ENCODE measurements at places on chromosomes 4 and X.

DNA sequence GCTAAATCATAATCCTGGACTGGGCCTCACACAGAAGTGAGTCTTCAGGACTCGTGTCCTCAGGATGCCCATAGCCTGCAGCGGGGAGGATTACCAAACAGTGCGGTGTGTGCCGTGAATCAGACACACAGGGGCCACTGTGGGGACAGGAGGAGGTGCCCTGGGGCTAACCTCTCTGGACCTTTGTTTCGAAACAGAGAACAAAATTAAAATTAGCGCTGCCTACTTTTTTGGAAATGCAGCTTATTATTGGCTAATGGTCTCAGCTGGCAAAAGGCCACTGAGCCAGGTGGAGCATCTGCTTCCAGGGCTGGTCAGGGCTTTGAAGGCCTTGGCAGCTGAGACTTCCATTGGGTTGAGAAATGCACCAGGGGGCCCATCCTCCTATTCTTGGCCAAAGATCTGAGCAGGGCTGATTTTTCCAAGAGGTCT lies 236.2 kb downstream of the EVC2 start:
- DNase-seq = no peak

- DNase-seq = no peak
These were observed 1.8 kb downstream of the FNIP2 start for GRCh38 chr4:158770671-158771070.

DNA sequence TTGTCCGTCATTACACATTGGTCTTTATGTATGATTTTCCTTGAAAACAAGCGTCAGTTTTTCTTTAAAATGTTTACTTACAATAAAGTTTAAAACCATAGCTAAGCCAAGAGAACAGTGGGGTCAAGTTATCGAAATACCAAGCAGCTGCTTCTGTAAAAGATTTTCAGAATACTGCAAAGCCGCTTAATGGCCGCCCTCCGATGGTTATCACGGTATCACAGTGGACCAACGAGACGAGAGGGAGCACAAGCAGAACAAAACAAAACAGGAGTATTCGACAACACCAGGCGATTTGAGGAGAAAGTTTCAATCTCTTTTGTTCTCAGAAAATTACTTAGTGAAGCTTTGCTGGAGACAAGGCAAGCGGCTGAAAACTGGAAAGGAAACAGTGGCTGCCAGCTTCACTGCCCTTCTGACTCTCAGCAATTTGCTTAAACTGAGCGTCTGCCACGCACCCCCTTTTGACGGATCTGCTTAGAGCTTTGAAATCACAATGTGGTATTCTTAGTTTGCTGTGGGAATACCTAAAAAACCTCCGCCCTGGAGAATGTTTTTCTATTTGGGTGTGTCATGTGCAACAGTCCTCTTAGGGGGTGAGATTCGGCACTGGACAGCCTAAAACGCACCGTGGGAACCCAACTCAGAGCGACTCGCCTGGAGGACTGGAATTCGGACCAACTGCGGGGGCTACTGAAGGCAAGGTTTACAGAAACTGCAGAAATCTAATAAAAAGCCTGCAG lies 199.8 kb downstream of the NSUN7 start:
- no peak for DNase-seq

- DNase-seq = no peak
These were observed 243.8 kb upstream of the JADE1 start for GRCh38 chr4:128565565-128566186.

DNA sequence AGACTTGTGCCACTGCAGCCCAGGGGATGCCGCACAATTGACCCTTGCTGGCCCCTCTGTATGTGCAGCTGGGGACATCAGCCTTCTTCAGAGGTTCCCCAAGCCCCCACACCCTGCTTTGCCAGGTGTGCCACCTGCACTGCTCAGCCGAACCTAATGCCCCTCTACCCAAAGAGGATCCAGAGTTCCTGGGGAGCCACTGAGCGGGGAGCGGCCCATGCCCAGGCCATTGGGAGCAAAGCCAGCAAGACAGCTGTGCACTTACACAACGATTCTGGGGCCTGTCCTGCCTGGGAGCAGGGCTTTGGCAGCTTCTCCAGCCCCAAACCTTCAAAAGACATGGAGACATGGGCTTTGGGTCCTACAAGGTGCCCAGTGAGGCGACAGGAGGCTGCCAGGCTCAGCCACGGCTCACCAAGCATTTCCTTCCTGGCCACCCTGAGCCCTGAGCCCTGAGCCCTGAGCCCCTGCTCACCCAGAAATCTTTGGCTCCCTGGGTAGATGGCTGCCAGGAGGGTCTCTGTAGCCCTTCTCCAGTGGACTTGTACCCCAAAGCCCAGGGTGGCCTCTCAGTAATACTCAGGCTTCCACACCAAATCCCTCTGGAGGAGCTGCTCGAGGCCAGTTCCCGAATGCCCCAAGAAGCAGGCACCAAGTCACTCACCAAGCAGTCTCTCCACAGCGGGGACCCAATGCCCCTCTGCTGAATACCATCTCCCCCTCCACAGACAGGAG lies 13.0 kb downstream of the PNMA6E start:
- no peak for DNase-seq

DNA sequence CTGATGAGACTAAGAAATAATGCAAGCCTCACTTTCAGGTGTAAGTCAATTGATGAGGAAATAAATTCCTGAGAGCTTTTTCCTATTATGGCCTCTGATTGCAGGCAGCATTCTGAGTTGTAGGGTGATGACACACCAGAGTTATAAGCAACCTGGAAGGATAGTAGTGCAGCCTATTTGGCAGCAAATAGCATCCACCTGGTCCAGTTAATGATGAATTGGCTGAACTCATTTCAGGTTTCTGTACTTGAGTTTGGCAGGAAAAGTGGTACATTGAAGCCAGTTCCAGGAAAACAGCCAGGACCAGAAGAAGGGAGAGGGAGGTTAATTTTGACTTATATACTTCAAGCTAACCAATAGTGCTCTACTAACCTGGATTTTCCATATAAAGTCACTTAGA lies 316.8 kb downstream of the NAF1 start:
- DNase-seq = no peak
